C1 segment of cervical spinal cord (tissue), 14 donors: ENCODE measurements at places on chromosomes 5 and 9.

DNA sequence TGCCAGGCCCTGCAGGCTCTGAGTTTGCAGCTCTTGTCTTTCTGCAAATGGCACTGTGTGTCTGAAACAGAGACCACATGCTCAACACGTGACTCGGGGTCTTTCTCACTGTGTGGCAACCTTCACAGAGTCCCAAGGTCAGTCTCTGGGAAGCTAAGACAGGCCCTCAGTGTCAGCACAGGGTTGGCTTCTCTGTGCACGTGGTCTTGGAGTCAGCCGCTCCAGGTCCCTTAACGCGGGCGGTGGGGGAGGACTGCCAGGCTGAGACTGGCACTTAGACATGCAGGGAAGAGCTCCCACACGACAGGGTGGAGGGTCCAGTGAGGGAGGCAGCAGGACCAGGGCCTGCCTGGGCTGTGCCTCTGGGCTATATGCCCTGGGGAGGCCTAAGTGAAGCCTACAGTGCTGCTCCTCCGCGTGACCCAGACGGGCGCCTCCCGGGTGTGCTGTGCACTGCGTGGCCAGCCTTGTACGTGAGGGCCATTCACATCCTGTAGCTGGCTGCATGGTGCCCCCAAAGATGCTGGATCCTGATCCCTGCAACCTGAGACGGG lies 76.8 kb downstream of the ADAMTS2 start:
- DNase-seq = no peak

GRCh38 chr9:77935211-77935610 lies 96.4 kb downstream of the GNAQ start:
- no peak for DNase-seq

- DNase-seq = no peak
Measured at GRCh38 chr5:118247458-118247857, 740.9 kb downstream of the DTWD2 start.

DNA sequence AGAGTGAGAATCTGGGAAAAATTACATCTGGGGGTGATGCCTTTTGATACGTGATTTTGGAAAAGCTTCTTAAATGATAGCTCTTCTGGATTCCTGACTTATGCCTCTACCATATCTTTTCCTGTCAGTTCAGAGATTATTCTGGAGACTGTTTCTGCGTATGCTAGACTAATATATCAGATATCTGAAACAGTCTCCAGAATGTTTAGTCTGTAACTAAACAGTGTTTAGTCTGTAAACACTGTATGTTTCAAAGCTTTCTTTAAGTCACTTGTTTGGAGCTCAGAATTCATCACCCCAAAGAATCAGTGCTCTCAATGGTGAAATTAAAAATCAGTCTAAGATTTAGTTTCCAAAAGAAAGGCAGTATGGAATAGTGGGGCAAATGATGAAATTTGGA lies 19.7 kb downstream of the C9orf85 start:
- DNase-seq = no peak

GRCh38 chr5:158487664-158488063 lies 612.1 kb downstream of the EBF1 start:
- no peak for DNase-seq

DNA sequence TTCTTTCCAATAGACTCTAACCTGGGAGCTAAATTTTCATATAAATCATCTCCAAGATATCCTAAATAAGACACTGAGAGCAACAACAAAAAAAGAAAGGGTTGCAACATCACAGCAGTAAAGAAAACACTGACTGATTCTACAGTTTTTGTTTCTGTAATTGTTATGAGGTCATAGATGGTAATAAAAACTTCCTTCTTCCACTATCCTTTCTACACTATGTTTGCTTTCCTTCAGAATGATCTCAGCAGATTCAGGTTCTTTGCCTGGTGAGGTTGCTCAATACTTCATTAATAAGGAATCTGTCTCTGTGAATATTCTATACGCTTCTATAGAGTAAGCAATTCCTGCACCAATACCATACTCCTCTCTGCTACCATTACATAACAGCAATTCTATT lies 835.6 kb upstream of the GRAMD2B start:
- no peak for DNase-seq

DNA sequence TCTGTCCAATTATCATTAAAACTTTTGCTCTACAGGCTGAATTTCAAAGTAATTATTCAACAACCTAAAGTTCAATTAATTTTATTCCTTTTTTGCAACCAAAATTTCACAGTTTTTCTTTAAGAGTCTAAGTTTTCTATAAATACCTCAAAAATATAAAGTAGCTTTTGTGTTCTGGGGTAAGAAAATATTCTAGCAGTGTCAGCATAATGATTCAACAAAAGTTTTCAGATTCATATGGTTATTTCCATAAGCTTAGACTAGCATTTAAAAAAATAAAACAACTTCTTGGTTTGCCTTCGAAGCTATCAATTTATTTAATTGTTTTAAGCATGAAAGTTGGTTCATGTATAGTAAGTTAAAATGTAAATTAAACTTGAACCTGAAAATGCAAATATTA lies 1962.3 kb upstream of the CDH6 start:
- no peak for DNase-seq

DNA sequence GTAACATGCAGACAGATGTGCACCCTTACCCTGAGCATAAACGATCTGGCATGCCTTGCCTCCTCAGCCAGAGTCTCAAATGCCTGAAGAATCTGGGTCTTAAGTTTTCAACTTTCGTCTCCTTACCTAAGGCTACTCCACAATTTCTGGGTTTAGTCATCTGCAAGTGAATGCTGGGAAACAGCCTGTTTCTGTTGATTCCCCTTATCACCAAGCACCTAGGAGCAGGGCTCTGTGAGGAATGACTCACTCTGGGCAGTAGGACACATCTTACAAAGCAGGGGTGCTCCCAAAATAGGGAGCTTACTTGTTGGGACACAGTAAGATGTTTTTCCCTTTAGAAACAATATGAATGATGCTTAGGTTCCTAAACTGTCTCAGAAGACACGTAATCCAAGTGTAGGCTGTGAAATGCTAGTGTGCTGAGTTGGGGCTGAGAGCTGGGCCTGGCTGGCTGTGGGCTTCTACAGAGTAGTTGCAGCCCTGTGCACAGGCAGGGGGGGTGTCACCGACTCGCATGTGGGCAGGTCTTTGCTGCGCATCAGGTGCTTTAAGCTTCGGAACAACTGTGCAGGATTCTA lies 58.0 kb downstream of the DAP start:
- DNase-seq = no peak

DNA sequence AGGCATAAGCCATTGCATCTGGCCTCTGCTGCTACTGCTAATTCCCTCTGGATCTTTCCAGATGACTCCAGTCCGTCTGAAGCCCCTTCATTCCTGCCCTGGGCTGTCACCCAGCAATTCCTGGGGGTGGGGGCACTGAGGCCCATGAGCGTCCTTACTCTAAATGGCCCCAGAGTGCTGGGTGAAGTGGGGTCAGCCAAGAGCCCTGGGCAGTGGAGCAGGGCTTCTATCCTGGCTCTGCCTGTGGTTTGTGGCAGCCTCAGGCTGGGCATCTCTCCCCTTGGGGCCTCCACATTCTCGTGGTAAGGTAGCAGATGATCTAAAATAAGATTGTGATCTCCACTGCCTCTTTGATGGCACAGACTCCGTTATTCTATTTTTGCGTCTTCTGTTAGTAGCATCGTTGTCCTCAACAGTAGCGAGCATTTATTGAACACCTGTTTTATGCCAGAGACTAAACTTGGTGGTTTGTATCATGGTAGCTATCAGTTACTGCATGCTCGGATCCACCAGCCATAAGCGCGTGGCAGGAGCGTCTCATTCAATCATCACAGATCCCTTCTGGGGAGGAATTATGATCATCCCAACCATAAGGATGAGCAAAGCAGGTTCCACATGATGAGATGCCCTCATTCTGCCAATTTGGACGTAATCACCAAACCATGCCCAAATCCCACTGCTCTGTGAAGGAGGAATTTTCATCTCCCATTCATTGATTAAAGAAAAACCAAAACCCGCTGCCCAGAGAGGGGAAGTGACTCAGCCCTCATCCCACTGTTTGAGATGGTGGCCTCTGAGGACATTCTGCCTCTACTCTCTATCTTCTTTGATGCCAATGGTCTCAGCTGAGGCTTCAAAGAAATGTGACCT lies 21.9 kb upstream of the DUSP1 start:
- DNase-seq = no peak

DNA sequence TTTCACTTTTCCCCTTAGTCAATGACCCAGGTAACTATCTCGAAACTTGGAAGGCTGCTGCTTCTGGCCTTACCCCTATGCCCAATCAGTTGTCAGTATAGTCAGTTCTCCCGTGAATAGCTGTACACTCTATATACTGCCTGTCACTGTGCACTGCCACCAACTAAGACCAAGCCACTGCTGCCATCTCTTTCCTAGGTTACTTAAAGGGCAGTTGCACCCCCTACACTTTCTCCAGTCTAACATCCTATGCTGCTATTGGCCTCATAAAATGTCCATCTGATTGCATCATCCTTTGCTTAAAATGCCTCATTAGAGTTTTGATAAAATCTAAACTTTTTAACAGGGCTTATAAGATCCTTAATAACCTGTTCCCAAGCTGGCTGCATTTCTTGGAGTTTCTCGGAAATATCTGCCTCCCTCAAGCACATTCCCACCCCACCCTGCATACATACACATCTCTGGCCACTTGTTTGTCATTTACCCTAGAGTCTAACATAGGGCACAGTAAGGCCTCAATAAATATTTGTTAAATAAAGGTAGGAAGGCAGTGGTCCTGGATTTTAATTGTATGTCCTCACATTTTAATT lies 32.8 kb upstream of the TNFAIP8 start:
- no peak for DNase-seq

- no peak for DNase-seq
Measured at GRCh38 chr5:148791696-148792095, 34.7 kb upstream of the ADRB2 start.

DNA sequence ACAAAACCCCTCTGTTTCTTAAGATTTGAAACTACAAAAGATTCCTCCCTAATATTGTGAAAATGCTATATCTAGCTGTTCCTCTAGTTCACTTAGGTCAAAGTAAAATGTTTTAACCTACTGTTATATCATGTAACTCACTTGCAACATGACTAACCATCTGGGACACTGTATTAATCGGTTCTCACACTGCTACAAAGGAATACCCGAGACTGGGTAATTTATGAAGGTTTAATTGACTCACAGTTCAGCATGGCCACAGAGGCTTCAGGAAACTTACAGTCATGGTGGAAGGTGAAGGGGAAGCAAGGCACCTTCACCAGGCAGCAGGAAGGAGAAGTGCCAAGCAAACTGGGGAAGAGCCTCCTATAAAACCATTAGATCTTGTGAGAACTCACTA lies 34.7 kb downstream of the DIMT1 start:
- DNase-seq = no peak

DNA sequence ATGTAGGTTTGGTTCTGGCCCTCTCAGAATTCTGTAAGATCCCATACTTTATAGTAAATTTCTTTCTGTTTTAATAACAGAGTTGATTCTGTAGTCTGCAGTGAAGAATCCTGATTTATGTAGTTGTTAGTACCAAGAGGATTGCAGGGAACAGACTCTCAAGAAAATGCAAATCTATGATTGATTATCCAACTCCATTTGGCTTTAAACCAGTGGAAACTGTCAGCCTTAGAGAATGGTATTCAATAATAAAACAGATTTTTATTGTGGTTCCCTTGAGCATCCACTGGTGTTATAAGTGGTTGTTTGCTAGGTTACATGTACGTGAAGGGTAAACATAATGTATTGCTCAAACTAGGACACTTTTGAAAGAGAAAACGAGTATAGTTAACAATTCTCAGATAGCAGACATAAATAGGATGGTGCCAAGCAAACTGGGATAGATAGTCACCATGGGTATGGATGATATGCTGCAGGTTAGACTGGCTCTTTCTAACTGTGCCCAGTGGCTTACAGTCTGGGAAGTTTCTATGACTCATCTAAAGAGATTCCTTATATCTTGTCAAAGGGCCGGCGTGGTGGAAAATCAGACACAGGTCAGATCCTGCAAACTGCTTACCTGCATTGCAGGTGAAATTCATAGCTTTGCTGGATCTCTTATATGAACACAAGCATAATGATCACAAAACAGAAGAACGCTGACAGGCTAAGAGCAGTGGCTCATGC lies 41.7 kb upstream of the RPS23 start:
- no peak for DNase-seq

GRCh38 chr5:132419502-132420468 lies 50.3 kb downstream of the SLC22A5 start:
- peak; percentile 59 for DNase-seq

- no peak for DNase-seq
Measured at GRCh38 chr9:113611461-113612215, 148.1 kb downstream of the RGS3 start.

DNA sequence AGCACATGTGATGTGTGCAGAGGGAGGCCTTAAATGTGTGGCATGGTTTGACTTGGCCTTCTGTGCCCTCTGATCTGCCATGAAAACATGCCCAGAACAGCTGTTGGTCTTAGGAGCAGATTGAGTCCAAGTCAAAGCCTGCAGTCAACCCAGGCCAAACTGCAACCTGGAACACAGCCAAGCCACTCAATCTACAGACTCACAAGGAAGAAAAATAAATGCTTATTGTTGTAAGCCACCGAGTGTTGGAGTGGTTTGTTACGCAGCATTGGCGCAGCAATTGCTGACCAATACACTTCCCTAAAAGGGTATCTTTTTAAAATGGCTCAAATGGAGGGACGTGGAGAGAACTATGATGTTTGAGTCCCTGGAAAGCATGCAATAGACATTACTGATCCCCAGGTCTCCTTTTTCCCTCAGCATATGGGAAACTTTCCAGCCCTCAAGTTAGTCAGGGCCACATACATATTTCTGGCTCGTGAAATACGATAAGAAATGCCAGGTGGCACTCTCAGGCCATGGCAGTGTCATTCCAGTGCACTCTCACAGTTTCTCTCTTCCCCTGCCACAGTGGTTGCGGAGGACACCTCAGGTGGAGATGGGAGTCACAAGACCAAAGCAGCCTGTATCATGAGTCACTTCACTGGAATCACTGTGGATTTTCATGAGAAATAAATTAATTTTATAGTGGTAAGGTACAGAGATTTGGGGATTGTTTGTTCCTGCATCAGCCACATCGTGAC lies 168.0 kb upstream of the ZNF618 start:
- DNase-seq = no peak

- DNase-seq = no peak
Measured at GRCh38 chr9:134670851-134671281, 29.3 kb downstream of the COL5A1 start.

- peak; percentile 19 for DNase-seq
Measured at GRCh38 chr9:3181049-3181953, 337.4 kb upstream of the PUM3 start.

GRCh38 chr5:78530342-78531096 lies 118.1 kb downstream of the LHFPL2 start:
- DNase-seq = no peak

DNA sequence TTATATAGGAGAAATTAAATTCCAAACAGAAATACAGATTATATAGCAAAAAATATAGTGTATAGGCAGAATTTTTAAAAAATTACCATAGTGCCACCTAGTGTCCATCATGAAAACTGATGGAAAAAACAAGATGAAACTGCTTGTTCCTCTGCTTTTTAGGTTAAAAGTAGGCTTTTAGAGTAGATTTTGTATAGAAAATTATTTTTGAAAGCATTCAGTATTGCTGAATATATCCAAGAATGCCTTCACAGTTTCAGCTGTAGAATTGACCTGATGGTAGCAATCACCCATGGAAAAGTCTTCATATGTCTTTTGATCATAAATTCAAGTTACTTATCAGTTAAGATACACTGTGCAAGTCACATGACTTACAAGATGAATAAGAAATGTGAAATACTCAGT lies 19.7 kb downstream of the RIOK2 start:
- no peak for DNase-seq

- DNase-seq = no peak
Measured at GRCh38 chr5:179780362-179780761, 13.4 kb upstream of the LTC4S start.
